ENCODE measurements at places on chromosomes 4 and X.

- no peak for DNase-seq
Observed at GRCh38 chr4:128528793-128529553, 241.4 kb upstream of the PGRMC2 start.

- no peak for DNase-seq
Observed at GRCh38 chr4:27412613-27413012, 552.0 kb downstream of the STIM2 start.

DNA sequence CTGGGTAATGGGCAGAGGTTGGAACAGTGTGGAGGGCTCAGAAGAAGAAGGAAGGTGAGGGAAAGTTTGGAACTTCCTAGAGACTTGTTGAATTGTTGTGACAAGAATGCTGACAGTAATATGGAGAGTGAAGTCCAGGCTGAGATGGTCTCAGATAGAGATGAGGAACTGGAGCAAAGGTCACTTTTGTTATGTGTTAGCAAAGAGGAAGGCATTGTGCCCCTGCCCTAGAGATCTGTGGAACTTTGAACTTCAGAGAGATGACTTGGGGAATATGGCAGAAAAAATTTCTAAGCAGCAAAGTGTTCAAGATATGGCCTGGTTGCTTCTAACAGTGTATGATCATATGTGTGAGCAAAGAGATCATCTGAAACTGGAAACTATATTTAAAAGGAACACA, 37.9 kb upstream of the MSX1 start:
- no peak for DNase-seq

DNA sequence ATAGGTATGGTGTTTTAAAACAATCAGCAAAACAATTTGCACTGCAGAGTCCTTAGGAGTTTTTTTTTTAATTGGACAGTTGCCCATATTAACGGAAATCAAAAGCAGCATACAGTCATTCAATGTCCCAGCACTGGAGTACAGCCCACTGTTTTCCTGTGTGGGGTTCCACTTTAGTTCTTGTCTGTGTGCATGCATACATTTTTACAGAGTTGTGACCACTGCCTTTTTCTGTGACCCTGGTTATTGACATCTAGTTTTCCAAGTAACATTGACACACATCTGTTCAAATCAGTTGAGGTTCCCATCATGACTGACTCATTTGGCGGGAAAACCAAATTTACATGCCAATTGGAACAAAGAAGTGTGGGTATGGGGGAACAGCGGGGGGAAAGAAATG, 83.3 kb downstream of the HPRT1 start:
- DNase-seq = no peak

- DNase-seq = no peak
Observed at GRCh38 chr4:173319696-173320095, 14.5 kb downstream of the HMGB2 start.

GRCh38 chrX:30824275-30824674, 64.8 kb downstream of the TAB3 start:
- no peak for DNase-seq

GRCh38 chr4:42344309-42344708, 53.0 kb upstream of the SHISA3 start:
- no peak for DNase-seq

DNA sequence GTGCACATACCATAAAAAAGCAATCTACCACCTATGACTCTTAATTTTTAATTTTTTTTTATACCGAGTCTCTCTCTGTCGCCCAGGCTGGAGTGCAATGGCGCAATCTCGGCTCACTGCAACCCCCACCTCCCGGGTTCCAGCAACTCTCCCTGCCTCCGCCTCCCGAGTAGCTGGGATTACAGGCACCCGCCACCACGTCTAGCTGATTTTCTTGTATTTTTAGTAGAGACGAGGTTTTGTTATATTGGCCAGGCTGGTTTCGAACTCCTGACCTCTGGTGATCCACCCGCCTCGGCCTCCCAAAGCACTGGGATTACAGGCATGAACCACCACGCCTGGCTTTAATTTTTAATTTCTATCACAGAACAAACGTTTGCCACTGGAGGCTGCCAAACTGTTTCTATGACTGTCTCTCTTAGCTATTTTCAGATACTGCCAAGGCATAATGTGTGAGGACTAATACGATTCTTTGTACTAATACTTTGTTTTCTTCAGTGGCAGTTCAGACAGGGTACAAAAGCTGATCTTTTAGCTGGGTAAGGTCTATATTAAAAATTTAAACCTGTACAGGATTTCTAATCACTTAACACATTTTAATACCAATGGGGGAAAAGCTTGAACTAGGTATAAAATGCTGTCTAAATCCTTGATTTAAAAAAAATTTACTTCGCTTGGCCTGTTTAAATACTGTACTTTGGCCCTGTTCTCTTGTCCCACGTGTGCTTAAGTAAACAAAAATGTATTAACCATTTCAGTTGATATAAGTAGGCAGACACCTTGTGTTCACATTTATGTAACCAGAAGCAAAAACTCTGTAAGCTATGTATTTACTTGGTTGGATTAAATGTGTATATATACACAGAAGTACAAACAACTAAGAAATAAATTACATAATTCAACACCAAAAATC, 2.3 kb downstream of the PGRMC2 start:
- no peak for DNase-seq

- no peak for DNase-seq
Observed at GRCh38 chr4:9949573-9949972, 71.7 kb downstream of the SLC2A9 start.

GRCh38 chrX:110985470-110985869, 110.5 kb upstream of the PAK3 start:
- DNase-seq = no peak

GRCh38 chr4:102564399-102565059, 63.4 kb downstream of the NFKB1 start:
- DNase-seq = peak; percentile 55

DNA sequence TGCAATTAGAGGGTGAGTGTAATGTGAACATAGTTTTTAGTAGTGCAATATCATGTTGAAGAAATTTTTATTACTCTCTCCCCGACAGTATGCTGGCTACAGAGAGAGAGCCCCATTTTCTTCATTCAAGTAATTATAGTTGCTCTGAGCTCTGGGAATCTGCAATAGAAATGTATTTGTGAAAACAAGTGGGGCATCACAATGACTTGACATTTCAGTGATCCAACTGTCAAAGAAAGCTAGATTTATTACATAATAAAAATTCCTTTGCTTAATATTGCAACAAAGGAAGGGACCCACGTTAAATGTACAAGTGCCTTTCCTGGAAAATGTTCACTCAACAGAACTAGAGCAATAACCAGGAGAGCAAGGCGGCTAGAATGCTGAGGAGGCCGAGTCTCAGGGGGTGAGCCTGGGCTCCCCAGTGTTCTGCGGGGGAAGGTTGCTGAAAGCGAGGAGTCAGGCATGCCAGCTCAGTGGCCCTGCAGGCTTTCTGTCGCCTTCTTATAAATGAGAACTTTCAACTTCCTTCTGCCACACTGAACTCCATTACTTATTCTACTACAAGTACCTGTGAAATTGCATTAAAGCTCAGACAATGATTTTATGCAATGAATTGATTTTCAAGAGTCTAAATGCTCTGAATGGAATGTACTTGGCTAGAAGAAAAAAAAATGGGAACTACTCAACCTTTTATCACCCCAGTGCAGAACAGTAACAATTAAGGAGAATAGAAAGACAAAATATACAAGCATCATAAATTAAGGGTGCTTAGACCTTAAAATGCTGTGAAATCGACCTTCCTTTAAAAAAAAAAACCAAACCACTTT, 476.4 kb downstream of the AFF2 start:
- no peak for DNase-seq

- DNase-seq = no peak
Observed at GRCh38 chr4:54661686-54662085, 3.9 kb downstream of the KIT start.

GRCh38 chr4:174435974-174436373, 86.3 kb downstream of the HPGD start:
- DNase-seq = no peak

- DNase-seq = peak; percentile 94
Observed at GRCh38 chr4:102344954-102345794, at the start of gene SLC39A8. SLC39A8 (minus strand) TSS chr4:102345482; CDS start chr4:102344662, 820 bp downstream.

DNA sequence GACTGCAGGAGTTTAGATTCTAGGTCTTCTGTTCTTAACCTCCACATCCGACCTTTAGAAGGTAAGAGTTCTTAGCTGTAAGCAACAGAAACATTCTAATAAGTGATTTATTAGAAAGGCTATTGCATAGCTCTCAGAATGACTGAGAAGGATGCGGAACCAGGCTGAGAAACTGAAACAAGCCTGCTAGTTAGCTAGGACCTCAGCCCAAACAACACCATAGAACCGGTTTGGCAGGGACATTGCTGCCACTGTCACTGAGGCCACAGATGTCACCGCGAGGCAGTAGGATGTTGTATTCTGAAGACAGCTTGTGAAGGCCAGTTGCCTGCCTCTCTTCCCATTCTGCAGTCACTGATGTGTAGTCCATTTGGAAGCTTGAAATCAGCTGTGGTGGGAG, 160.0 kb upstream of the ARX start:
- no peak for DNase-seq

- DNase-seq = no peak
Observed at GRCh38 chr4:1789552-1789951, 3.5 kb upstream of the FGFR3 start.
